Tibial nerve (tissue), 4 donors: ENCODE measurements at places on chromosomes 5 and 9. TPM values are rescaled to one million over a fixed set of nuclear protein-coding genes. Genes with fewer than 3 reads are reported as not detected.

DNA sequence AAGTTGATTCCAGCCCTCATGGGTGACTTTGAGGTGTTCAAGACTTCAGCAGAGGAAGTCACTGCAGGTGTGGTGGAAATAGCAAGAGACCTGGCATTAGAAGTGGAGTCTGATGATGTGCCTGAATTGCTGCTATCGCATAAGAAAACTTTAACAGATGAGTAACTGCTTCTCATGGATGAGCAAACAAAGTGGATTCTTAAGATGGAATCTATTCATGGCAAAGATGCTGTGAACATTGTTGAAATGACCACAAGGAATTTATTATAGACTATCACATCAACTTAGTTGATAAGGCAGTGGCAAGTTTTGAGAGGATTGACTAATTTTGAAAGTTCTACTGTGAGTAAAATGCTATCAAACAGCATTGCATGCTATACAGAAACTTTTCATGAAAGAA, 17.1 kb upstream of the POU4F3 start:
- DNase-seq: no peak
- H3K36me3 ChIP-seq: no peaks in the 10 kb centered on the region
- no peaks in the 10 kb centered on the region for H3K27me3 ChIP-seq
- H3K4me3 ChIP-seq: no peak overlapping the region
- H3K4me1 ChIP-seq: no peaks in the 10 kb centered on the region

DNA sequence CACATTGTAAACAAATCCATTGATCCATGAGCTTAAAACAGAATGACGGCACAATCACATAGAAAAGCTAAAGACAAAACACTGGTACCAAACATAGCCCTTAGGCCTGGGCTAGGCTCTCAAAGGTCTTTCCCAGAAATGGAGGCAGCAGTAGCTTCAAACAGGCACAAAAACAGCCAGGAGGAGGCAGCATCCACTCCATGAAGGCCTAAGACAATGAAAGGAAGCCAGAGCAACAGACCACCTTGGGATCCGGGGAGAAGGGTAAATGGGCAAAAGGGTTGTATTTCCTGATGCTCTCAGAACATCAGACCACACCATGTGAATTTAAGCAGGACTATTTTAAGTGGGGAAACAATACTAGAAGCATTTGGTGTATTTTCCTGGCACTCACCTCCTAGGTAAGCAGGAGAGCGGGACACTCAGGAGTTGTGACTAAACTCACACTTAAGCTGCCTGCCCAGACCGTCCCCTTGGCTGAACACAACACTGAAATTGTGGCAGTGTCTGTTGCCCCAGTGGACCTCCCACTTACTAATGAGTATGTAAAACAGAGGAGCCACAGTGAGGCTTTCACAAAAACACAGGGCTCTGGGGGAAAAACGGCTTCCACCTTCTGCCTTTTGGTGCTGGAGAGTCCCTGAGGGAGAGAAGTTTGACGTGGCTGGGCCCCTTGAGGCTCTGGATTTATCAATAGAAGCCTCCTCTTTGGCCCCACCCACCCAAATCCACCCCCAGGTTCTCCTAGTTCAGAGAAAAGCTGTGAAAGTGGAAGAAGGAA, 11.9 kb downstream of the GNPDA1 start:
- no peaks in the 10 kb centered on the region for H3K4me1 ChIP-seq
- H3K27ac ChIP-seq: peak overlapping the region; percentile 52
- H3K4me3 ChIP-seq: no peak overlapping the region
- peaks cover 4% of the 10 kb centered on the region for H3K36me3 ChIP-seq

DNA sequence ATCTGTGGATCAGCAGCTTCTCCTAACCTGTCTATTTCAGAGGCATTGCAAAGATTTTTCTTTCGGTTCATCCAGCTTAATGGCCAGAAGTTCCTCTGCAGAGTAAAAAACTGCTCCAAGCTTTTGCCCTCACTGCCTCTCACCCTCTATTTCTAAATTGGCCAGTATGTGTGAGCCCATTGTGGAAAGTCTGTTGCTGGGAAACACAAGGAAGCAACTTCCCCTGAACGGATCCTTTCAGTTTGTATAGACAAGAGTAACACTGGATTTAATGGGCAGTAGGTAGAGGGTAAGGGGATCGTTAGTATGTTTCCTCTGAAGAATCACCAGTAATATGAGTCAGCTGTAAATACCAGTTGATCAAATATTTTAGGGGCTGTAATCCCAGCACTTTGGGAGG, 7.2 kb downstream of the THBS4 start:
- H3K27me3 ChIP-seq: no peaks in the 10 kb centered on the region
- no peak overlapping the region for H3K4me3 ChIP-seq
- H3K36me3 ChIP-seq: no peaks in the 10 kb centered on the region
- H3K27ac ChIP-seq: no peak overlapping the region

DNA sequence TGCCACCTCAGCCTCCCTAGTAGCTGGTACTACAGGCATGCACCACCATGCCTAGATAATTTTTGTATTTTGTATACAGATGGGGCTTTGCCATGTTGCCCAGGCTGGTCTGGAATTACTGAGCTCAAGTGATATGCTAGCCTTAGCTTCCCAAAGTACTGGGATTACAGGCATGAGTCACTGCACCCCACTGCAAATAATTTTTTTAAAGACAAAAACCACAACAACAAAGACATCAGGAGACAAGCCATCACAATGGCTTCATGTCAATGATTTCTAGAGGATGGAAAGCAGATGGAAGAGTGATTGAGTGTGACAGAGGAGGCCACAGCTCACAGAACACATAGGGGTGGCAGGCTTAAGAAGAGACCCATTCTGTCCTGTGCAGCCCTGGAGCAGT, 97.9 kb upstream of the PCSK1 start:
- H3K27me3 ChIP-seq: no peaks in the 10 kb centered on the region
- H3K27ac ChIP-seq: no peak overlapping the region
- no peak overlapping the region for H3K4me3 ChIP-seq
- DNase-seq: no peak
- H3K4me1 ChIP-seq: no peaks in the 10 kb centered on the region
- no peaks in the 10 kb centered on the region for H3K36me3 ChIP-seq

FREM1 gene
- 3.3 TPM for total RNA-seq

FGD3 gene
- 7.3 TPM for total RNA-seq

GRCh38 chr9:99347568-99347967, 125.5 kb downstream of the SEC61B start:
- H3K27me3 ChIP-seq: no peaks in the 10 kb centered on the region
- H3K4me1 ChIP-seq: no peaks in the 10 kb centered on the region
- H3K36me3 ChIP-seq: no peaks in the 10 kb centered on the region
- no peak overlapping the region for H3K27ac ChIP-seq

DHFR gene
- 10.0 TPM for total RNA-seq
